ENCODE measurements at places on chromosomes 3 and 15.

DNA sequence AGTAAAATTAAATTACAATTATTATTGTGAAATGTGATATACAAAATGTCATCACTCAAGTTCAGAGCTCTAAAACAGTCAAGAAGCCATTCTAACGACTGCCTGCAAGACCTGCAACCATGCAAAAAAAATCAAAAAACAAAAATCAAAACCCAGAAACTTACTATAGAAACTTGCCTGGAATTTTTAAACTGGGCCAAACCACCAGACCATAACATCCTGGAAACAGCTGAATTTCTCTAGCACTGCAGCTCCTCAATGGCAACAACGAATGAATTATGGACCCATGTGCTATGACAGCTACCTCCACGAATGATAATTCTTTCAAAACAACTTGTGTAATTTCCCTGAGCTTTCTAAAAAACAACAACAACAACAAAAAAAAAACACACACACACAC is 130.0 kb upstream of the KCNMB2 start:
- no peak for DNase-seq

DNA sequence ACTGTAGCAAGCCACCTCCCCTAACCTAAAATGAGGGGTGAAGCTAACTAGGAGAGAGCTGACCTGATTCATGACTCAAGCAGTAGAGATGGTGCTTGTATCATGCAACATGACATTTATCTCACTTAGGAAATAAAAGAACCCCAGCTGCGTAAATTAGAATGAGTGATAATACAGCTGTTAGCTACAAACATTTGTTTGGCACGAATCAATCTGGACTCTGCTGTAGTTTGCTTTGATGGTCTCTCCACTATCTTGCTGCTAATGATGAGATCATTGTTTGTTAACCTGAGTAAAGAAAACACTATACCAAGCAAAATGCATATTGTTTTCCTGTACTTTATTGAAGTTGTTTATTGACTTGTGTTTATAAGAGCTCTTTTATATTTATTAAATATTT is 92.6 kb downstream of the ALDH1A2 start:
- no peak for DNase-seq

- no peak for DNase-seq
Measured at GRCh38 chr15:27939246-27939645, 159.9 kb downstream of the OCA2 start.

GRCh38 chr3:42688016-42688415 is 2.7 kb downstream of the KLHL40 start:
- no peak for DNase-seq

- DNase-seq: no peak
Measured at GRCh38 chr15:95910643-95911212, 419.8 kb upstream of the NR2F2 start.

- DNase-seq: no peak
Measured at GRCh38 chr3:126347543-126348161, 9.6 kb downstream of the KLF15 start.

GRCh38 chr15:25732191-25732590 is 130.9 kb downstream of the ATP10A start:
- no peak for DNase-seq

DNA sequence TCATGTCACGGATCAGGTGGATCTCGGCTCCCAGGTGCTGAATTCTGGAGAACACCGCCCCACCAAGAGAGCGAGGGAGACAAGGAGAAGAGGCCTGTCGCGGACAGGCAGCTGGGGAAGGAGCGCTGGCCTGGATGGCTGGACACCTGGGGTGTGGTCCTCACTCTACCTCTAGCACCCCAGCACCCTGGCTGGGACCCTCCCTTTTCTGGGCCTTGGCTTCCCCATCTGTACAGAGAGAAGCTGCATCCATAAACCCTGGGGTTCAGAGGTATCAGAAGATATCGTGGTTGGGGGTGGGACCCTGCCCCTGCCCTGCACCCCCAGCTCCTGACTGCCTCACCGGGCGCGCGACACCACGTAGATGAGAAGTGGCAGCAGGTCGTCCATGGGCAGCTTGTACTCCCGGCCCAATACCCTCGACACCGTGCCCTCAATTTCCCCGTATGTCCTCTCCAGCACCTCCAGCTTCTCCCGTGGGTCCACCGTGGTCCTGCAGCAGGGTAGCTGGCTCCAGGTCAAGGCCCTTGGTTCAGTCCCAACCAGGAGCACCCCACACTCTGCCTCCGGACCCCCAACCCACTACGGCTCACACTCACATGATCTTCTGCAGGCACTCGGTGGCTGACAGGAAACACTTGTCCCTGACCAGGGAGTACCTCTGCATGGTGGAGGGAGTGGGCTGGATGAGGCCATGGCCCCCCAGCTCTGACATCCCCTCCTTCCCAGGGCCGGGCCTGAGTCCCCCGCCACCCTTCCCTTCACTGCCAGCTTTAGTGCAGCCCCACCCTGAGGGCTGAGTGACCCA is 21.7 kb downstream of the ALS2CL start:
- DNase-seq: no peak

DNA sequence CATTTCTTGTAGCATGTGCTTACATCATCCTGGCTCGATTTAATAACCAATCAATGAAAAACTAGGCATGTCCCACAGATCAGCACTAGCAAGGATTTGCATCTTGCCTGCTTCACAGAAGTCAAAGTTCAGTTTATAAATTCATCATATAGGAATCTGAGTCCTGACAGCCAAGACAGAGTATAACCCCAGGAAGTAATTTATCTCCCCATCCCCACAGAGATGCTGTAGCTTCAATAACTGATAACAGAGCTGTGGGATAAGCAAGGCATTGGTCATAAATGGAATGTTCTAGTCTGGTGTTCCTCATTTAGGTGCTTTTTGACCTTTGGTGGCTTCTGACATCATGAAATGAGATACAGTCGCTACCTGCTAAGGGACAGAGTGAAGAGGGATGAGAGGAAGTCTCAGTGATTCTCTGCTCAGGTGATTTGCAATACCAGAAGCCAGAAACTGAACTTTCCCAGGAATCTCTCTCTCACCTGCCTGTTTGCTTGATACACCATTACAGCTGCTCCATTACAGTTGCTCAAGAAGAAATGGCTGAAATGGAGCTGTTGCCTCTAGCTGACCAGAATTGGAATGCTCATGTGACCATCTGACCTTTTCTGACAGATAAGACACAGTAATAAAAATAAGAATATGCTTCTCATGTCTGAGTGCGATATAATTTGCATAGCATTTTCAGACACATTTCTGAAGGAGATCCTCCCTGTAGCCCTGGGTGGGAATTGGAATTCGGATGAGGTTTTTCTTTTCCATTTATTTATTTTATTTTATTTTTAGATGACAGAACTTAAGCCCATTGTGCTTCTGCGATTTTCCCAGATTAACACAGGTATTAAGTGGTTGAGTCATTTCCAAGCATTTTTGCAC is 217.1 kb upstream of the KCNMB2 start:
- DNase-seq: no peak

GRCh38 chr15:57553526-57553925 is 38.2 kb upstream of the MYZAP start:
- DNase-seq: no peak

DNA sequence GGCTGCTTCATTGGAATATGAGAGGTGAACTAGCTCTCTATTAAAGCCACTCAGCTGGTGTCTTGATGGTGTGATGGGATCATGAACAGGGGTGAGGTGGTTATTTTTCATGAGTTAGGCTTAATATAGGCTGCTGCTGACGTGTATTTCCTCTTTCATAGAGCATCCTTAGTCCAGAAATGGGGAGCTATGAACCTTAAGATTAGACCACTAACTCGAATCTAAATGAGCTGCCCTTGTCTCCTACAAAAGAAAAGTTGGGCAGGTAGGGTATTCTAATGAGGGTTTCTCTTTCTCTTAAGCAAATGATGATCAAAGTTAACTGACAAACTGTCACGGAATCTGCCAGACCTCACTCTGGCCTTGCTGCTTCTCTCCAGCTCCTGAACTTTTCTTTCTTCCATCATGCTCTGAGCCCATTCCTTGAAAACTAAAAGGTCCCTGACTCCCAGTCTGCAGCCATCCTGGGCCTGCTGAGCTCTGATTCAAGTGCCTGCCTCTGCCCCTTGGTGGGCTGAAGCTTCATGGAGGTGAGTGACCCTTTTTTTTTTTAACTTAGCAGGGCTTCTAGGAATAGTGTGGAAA is at the start of gene TRIM69:
Gene TRIM69 (plus strand): TSS at position 348 of the 585 bp plus-strand sequence. CDS start 177 bp downstream, at position 525.
- DNase-seq: no peak

- no peak for DNase-seq
Measured at GRCh38 chr3:178546079-178546478, 9.8 kb downstream of the KCNMB2 start.

DNA sequence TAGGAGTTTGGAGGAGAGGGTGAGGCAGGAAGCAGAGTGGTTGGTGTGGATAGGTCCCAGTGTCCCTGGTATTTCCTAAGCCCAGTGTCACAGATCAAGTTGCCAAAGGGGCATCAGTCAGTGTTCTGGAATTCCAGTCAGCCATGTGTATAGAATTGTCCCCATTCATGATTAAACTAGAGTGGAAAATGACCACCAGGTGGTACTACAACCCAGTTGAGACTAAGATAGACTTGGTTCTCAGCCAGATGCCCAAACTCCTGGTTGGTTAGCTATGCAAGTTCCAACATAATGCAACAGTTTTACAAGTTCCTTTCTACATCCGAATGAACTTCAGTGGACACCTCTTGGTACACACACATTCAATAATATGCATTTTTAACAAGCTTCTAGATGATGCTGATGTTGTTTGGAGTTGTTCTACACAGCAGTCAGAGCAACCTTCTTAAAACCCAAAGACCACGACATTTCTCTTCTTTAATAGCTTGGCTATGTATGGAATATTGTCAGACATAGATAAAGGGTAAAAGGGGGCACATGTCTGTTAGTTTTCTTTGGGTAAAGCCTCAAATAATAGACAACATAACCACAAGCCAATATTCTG is 8.4 kb upstream of the ATR start:
- no peak for DNase-seq

GRCh38 chr15:74878273-74878672 is 5.1 kb upstream of the SCAMP2 start:
- no peak for DNase-seq

GRCh38 chr15:62165104-62165792 is at the start of gene C2CD4B:
Gene C2CD4B, minus strand, starts transcription at chr15:62165285. Its CDS starts 301 bp downstream, at chr15:62164984.
- no peak for DNase-seq

GRCh38 chr15:89003865-89004725 is 84.2 kb upstream of the ABHD2 start:
- no peak for DNase-seq

GRCh38 chr3:12997387-12997786 is 75.8 kb downstream of the IQSEC1 start:
- no peak for DNase-seq
